Glomerular endothelial cell (primary cell): ENCODE measurements at places on chromosomes 1 and 21. TPM values are rescaled to one million over a fixed set of nuclear protein-coding genes. Genes with fewer than 3 reads are reported as not detected.
A peak's percentile ranks its signal among the peaks of the same experiment; 100 is the strongest.

The CCDC185 gene
- total RNA-seq, result not detected in 2 replicates

The PTPN14 gene
- total RNA-seq, result 77.6 and 81.7 TPM in 2 replicates

GRCh38 chr1:196377811-196378210, 230.4 kb downstream of the KCNT2 start:
- DNase-seq, result no peak

GRCh38 chr1:197838836-197839235, 63.6 kb upstream of the DENND1B start:
- DNase-seq, result peak; percentile 63
